ENCODE measurements at places on chromosomes 6 and 20. TPM values are rescaled to one million over a fixed set of nuclear protein-coding genes. Genes with fewer than 3 reads are reported as not detected.

The LSM14B gene
- 28.1 TPM for polyA plus RNA-seq

The PRSS16 gene
- 3.7 TPM for polyA plus RNA-seq

DNA sequence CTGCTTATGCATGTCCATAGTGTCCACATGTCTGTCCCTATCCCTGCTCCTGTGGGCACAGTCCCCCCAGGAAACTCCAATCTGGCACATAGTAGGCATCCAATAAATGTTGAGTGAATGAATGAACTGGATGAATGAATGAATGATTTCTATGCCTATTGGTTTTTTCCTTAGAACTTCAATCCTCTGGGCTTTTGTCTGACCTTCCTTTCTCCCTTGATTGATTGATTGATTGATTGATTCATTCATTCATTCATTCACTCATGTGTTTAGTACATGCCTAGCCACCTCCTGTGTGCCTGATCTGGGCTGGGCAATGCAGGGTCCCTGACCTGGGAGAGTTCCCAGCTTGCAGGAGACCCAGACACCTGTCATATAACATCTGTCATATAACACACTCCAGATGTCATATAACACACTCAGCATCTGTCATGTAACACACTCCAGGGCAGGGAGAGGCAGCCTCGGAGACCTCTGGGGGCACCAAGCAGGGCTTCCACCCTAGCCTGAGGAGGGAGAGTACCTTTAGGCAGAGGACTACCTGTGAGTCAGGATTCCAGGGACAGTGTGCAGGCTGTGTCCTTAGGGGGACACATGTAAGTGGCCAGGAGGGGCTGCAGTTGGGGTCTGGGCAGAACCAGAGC, 17.9 kb downstream of the VSTM2L start:
- no peak for DNase-seq

DNA sequence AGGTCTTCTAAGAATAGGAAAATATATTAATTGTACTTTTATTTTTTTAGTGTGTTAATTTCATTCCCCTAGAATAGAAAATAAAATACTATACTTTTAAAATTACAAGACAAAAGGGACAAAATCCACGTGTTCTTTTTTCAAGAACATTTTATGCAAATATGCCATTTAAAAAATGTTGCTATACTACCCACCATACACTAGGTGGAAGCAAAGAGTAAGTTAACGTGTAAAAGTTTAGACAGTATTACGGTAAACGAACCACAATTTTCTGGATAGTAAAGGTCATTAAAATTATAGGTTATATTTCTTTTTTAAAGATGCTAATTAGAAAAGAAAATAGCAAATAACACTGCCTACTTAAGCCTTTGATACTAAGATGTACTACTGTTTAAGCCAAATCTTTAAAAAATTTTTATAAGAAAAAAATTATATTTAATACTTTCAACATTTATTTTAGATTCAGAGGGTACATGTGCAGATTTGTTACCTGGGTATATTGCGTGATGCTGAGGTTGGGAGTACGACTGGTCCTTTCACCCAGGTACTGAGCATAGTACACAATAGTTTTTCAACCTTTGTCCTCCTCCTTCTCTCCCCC, 287.6 kb downstream of the PHF3 start:
- DNase-seq: peak; percentile 31

DNA sequence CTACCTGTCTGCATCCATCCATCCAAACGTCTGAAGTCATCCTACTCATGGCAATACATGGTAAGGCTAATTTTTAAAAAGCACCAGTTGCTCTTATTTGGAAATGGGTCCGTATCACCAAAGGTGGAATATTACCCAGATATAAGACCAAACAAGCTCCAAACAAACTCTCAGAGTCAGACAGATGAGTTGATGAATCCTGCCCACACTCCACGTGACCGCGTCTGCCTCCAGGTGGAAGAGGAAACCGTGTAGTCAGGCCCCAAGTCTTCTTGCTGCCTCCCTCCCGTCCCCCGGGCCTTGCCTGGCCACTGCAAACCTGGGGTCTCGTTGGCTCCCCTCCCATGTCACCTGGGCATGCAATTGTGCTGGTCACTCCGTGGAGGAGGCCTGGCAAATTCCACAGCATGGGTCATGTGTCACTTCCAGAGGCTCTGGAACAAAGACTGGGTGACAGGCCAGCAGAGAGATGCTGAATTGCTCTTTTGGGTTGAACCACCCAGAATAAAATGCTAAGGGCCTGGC, 31.8 kb downstream of the CTCFL start:
- no peak for DNase-seq

GRCh38 chr6:75230484-75231325, 12.9 kb downstream of the COX7A2 start:
- DNase-seq: peak; percentile 52

DNA sequence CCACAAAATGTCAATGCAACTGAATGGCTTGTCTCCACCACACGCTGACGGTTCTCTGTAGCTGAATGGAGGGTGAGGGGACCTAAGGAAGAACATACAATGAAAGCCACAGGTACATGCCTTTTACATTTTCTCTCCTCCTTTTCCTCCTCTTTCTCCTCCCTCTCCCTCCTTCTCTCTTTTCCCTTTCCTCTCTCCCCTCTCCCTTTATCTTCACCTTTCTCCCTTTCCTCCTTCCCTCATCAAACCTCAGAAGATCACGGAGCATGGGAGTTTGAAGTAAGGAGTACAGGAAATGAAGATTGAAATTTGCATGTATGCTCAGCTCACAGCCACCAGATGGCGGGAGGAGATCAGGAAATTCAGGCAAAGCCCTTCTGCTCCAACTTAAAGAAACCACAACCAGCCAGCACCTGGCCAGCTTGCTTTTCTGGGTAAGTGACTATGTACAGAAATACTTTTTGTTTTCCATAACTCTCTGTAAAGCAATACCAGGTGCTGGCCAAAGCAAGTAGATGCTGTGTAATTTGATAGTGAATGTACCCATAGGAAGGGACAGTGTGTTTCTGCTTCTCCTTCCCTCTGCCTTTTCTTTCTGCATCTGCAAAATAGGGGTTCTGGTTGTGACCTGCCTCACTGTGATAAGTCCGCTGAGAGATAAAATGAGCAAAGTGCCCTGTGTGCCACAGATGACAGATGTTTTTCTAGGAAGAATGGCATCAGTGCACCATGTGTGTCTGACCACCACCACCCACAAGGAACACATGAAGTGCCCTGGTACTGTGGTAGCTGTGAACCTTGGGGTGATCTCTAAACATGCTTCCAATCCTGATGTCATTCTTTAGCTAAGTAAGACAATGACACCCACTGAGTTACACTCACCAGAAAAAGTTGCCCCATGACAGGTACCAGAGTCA, 18.6 kb upstream of the FOXO3 start:
- DNase-seq: peak; percentile 40

GRCh38 chr20:62839816-62840215, 21.8 kb downstream of the TCFL5 start:
- DNase-seq: no peak

DNA sequence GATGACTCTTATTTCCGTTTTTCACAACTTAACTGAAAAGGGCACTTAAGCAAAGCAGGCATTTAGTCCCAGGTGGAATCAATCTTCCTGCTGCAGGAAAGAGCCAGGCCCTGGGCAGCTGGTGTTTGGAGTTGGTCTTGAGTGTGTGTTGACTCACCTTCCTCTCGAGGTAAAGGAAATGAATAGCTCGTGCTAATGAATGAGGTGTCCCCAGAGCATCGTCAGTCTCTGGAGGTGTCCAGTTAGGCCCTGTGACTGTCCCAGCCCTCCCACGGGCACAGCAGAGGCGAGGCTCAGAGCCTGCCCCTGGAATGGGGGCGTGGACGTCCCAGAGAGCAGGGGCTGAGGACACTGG, 277.7 kb downstream of the NRN1 start:
- no peak for DNase-seq

GRCh38 chr6:12973386-12973785, 256.8 kb downstream of the PHACTR1 start:
- no peak for DNase-seq
